ENCODE measurements at places on chromosomes 11 and 22.

DNA sequence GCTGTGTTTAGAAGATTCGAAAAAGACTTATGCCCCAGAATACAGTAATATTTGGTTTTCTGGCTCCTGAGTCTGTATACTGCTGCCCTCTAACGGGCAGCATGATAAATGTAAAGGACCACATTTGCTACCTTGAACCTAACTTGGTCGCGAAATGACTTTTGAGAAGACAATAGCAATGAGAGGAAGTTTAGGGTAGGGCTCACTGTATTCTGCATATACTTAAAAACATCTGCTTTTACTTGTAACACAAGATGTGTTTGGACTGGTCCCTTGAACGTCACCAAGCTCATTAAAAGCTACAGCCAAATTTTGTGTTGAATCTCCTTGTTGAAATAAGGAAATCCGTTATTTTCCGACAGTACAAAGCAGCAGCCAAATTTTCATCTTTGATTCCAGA lies 309.1 kb downstream of the SWAP70 start:
- peak; percentile 74 for DNase-seq

DNA sequence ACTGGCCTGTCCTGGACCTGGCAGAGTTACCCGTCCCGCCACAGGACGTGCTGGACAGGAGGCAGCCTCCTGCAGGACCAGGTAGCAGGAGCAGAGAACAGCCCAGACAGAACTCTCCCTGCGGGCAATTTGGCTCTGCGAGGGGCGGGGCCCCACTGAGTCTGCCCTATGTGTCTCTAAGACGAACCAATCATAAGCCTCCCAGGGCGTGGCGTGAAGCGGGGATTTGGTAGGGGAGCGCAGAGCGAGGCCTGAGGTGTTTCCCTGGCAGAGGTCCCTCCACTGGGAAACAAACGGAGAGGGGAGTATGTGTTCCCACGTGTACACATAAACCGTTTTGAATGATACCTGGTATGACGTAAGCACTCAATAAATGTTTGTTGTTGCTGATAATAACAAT lies 7.4 kb downstream of the CD82 start:
- DNase-seq, result no peak

DNA sequence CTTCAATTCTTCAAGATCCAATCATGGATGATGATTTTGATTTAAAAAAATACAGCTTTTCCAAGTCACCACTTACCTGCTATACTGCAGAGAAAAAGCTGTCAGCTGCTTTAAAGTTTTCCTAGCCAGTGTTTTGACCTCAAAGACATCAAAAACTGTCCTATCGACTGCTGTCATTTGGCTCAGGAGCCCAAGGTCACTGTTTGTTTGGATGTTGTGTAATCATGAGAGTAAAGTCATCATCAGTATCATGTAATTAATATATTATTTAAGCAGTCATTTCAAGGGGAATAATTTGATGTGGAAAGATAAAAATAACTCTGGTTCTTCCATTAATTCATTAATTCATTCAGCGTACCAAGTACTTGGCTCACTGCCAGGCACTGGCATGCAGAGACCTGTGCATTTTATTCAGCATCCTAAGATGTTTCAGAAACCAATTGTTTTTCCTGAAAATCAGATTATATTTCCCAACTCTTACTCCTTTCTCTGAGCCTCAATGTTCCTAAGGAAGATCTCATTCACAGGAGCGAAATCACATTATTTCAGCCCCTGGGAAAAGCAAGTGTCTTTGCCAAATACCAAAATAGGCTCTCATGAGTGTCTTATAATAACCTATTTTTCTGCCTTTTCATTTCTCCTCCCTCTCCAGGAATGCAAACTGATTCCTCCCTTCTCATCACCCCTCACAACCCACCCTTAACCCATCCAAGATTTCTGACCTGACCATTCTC lies 59.9 kb downstream of the SLC1A2 start:
- DNase-seq, result no peak

GRCh38 chr11:61860054-61860903 lies 31.1 kb downstream of the FADS3 start:
- DNase-seq, result no peak

DNA sequence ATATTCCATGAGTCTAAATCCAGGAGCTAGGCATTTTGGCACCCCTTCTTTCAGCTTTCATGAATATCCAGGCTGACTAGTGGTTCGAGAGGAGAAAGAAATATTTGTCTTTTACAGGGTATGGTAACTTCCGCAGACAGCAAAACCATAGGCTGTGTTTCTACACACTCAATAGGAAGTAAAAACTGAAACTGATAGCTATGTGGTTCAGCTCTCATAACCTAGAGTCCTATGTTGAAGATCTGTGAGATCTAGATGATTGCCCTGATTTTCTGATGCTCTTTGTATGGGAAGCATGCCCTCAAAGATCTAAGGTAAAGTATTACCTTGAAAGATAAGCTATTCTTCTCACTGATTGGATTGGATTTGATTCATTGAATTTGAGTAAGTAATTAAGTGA lies 118.3 kb downstream of the CD44 start:
- no peak for DNase-seq

- DNase-seq, result no peak
Measured at GRCh38 chr11:35180317-35181233, 41.6 kb downstream of the CD44 start.

DNA sequence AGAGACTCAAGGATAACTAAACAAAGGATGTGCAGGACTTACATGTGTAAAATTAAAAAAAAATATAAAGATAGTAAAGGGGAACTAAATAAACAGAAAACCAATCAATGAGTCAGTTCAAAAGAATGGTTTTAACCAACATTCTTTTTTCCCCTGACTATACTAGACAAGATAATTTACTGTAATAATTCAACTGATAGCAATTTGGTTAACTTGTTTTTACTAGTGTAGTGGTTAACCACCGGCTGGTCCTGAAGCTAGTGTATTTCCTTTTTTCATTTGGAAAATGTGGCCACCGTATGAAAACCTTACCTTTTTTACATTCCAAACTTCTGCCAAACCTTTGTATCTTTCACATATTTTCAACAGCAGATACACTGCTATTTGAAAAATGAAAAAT lies 123.1 kb downstream of the ARHGAP42 start:
- DNase-seq, result no peak

GRCh38 chr11:66002648-66003225 lies 434 bp downstream of the BANF1 start:
- no peak for DNase-seq

DNA sequence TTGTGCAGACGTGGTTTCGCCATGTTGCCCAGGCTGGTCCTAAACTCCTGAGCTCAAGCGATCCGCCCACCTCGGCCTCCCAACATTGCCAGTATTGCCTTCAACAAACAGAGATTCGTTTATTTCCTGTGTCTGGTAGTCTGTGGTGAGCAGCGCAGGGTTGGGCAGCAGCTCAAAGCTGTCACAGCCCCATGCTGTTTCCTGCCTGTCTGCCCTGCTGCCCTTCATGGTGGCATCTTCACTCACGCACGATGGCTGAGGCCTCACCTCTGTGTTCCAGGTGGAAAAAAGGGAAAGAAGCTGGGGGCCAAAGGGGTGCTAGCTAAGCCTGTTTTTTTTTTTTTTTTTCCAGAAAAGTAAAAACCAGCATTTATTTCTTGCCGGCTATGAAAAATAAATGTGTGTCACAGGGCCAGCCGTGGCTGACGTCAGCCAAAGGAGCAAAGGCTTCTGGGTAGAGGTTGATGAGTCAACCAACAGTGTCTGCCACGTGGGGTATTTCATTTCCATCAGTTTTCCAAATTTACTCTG lies 28.8 kb downstream of the TBC1D22A start:
- DNase-seq, result peak; percentile 91

DNA sequence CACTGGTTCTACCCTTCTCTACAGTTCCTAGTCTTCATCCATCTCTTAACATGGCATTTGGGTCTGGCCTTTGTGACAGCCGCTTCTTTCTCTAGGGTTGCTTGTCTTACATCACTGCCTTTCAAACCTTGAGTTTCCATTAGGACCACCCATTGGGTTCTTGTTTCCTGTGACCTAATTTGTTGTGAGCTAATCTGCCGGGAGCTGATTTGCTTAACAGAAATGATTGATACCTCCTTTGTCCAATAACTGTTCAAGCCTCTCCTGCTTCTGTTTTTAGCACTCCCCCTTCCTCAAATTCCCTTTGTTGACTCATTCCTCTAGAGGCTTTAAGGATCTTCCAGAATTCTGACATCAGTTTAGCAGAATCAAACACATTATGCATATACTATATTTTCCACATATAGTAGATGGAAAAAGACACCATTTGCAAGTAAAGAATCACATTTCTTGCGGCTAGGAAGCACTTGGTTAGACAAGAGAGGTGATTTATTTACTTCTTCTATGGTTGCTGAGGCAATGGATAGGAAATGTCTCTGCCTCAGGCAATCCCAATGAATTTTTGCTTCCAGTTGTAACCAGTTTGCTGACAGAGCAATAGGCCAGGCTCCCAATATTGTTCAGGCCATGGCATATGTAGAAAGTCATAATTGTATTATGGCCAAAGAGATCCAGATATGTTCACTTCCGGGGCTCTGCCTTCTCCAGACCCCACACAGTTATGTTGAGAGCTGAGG lies 130.7 kb downstream of the SNX19 start:
- DNase-seq, result peak; percentile 43

- DNase-seq, result no peak
Measured at GRCh38 chr11:93646399-93646798, 15.1 kb upstream of the CEP295 start.

- DNase-seq, result no peak
Measured at GRCh38 chr22:21038405-21038804, 6.0 kb upstream of the SLC7A4 start.

GRCh38 chr22:27251563-27251962 lies 550.0 kb downstream of the MN1 start:
- DNase-seq, result no peak

DNA sequence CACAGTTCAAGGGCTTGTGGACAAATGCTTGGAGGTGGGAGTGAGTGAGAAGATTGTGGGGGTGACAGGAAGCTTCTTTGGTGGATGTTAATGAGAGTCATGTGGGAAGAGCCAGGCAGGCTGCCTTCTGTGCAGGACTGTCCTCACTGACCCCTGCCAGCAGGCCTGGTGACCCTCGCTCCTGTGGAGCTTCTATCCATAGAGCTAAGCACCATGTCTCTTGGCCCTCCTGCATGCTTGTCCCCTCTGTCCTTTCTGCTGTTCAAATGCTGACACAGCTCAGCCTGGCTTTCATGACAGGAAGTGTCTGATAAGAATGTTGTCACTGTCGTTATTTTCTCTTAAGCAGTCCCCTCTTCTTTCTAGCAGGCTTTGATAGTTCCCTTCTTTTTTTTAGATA lies 37.6 kb downstream of the NAT10 start:
- DNase-seq, result no peak

- no peak for DNase-seq
Measured at GRCh38 chr11:73761403-73761945, 600 bp upstream of the RAB6A start.

DNA sequence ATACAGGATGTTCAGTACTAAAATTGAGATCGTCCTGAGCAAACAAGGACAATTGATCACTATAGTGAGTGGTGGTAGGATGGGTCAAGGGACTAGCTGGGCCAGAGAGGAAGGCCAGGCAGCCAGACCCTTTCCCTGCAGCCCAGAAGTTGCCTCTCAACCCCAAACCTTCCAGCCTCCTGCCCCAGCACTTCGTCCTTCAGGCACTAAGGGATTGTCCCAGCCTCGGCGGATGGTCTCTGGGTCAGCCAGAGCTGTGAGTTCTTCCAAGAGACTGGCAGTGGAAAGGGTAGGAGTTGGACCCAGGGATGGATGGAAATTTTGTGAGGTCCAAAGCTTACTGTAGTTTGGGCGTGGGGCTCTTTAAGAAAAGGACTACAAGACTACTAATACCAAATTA lies 3.6 kb upstream of the LMO1 start:
- DNase-seq, result no peak

GRCh38 chr22:20864186-20864908 lies 5.5 kb downstream of the SNAP29 start:
- DNase-seq, result no peak

DNA sequence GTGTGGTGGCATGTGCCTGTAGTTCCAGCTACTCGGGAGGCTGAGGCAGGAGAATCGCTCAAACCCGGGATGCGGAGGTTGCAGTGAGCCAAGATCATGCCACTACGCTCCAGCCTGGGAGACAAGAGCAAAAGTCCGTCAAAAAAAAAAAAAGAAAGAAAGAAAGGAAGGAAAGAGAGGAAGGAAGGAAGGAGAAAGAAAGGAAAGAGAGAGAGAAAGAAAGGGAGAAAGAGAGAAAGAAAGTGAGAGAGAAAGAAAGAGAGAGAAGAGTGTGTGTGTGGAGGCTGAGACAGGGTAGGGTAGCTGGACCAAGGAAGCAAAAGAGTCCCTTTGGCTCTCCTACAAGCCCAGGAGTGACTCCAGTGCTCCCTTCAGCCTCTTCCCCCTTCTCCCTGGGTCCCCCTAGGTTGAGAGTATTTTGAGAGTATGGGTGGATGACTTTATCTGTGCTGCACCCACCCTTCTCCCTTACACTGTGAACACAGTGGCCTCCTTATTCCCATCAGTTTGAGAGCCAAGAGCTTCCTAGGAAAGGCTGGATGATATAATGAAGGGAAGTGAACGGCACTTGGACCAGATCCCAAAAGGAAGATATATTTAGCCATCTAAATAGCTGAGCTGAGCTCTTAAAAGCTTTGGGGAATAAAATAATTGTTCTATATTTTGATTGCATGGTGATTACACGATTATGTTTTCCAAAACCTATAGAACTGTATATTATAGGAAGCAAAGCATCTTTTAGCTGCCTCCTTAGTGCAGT lies 9.5 kb upstream of the DENND5A start:
- DNase-seq, result no peak

DNA sequence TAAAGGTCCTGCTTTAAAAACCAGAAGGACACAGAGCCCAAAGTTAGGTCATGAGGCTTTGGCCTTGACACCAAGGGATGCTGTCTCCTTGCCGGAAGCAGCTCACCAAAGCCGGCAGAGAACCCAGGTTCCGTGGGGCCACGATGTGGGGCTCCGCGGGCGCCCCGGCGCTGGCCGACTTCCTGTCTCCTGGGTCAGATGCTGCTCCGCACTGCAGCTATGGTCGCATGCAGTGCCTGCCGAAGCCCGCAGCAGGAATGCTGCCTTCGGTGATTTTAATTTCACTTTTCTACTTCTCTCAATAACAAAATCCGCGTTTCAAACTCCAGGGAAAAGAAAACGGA lies 454 bp upstream of the OTUB1 start:
- DNase-seq, result peak; percentile 73

GRCh38 chr11:106212081-106212480 lies 134.6 kb downstream of the AASDHPPT start:
- DNase-seq, result no peak

- no peak for DNase-seq
Measured at GRCh38 chr11:94835594-94835927, 67.4 kb downstream of the AMOTL1 start.

Measured in NB4 (cell line).